HuH-7.5 (cell line): ENCODE measurements at places on chromosomes 7 and 10.

- DNase-seq, result no peak
Observed at GRCh38 chr10:110698782-110699201, 54.7 kb downstream of the RBM20 start.

- DNase-seq, result no peak
Observed at GRCh38 chr10:22988581-22989360, 60.9 kb downstream of the ARMC3 start.

- peak; percentile 64 for DNase-seq
Observed at GRCh38 chr10:103053659-103054581, 135.8 kb downstream of the CNNM2 start.

DNA sequence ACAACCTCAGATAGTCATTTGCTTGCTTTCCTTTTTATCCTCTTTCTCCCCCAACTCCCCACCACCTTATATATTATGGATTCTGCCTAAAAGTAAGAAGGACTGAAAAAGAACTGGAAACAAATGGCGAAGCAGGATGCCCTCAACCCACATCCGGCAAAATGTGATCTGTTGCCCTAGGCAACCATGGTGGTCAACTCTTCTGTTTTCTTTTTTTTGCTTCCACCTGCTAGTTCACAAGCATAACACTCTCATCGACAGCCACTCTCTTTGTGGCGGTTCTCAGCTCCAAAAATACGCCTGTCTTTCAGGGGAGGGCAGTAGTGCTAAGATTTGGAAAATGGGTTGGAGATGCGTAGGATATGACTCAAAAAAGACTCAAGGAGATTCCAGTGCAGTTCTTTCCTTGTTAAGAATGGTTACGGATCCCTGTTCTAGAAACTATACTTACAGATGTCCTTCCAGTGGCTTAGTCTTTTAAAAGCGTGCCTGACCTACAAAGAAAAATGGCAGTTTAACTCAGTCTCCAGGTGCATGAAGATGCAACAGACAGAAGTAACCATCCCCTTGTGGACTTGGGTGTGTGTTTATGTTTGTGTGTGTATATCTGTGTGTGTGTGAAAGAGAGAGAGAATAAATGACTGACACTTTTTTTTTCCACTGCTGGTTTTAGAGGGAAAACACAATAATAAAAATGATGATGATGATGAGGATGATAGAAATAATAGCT, 10.7 kb downstream of the APBB1IP start:
- DNase-seq, result no peak

DNA sequence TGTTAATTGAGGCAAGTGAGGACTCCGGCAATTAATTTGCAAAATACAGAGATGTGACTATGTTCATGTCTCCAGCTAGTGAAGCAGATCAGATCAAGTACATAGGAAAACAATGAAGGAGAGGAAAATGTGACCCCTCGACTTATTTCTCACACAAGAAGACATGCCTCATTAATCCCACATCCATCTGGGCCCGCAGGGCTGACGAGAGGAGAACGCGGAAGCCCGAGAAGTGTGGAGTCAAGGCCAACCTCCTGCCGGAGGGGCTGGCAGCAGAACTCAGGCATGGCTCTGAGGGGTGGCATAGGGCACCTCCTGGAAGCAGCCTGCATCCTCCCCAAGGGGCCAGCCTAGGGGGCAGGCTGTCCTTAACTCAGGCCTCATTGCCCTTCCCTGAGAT, 54.4 kb downstream of the ZNF503 start:
- DNase-seq, result no peak

DNA sequence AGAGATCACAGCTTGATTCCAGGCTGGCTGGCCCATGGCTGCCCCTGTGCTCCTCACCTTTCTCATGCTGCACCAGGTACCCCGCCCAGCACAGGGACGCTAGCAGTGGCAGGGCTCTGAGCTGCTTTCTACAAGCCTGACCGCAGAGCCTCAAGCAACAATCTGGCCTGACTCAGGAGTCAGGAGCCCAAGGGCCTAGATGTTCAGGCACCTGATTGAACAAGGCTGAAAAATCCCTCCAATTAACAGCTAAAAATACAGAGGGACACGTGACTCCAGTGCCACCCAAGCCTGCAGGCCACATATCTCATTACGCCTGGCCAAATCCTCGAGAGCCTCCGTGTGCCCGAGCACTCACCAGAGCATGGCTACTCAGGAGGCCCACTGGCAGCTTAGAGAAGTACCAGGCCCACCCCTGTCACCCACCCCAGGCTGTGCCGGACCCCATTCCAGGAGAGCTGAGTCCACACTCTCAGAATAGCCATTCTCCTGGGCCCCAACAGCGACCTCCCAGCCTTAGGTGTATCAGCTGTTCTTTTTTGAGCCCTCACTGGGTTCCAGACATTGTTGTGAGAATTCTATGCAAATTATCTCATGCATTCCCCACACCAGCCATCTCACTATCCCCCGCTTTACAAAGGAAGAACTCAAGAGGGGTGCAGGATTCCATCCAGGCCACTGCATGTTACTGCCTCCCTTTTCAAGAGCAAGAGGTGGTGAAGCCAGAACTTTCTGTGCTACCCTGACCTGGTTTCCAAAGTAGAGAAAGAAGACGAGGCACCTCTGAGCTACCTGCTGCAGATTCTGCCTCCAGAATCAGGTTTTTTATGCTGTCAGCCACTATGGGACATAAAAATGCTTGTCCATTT, 98.3 kb downstream of the COL13A1 start:
- no peak for DNase-seq

GRCh38 chr10:14876764-14877163, 1.9 kb upstream of the SUV39H2 start:
- DNase-seq, result no peak

DNA sequence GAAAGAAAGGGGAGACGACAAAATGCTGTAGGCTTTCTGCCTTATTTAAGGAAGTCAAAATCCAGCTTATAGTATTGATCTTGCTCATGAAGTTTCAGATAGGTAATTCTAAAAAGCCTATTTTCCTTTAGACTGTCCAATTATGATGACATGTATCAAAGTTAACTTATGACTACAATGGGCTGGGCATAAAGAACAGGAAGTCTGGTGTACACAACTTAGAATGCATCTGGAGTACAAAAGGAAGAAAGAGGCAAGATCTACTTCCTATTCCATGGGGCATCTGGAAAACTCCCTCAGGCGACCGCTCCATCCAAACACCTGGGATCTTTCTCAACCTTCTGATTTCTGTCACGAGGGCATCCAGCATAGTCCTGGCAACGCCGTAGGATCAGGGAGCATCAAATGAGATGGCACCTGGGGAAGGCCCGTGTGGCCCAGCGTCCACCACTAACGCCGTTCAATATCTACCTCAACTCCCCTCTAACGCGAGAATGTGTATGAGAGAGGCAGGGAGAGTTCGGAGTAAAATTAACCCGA, 512 bp downstream of the FAM24B start:
- no peak for DNase-seq

GRCh38 chr10:129550076-129550475, 83.0 kb downstream of the MGMT start:
- no peak for DNase-seq

GRCh38 chr7:25840209-25840792, 311.7 kb upstream of the NFE2L3 start:
- DNase-seq, result no peak
